ENCODE measurements at places on chromosomes 1 and 21.

GRCh38 chr1:160115545-160116282 is at the start of gene ATP1A2:
ATP1A2 (plus strand) TSS chr1:160115759; CDS start chr1:160115862, 103 bp downstream.
- no peak for DNase-seq

- DNase-seq = no peak
Observed at GRCh38 chr1:62435231-62436038, 1.4 kb upstream of the USP1 start.

DNA sequence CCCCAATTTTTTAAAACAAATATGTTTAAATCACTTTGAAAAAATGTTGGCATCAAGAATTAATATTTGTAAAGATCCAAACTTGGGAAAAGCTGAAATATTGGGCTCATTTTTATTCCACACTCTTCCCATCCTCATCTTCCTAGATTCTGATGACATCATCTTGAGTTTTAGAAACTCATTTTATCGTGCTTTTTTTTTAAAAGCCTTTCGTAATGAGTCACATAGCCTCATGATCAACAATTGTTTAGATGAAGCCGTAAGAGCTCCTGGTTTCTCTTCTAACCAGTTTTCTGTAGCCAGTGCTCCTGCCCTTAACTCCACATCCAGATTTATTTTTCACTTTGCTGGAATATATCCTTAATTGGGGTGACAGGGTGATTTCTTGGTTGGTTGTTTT is 78.6 kb downstream of the POFUT2 start:
- peak; percentile 61 for DNase-seq

DNA sequence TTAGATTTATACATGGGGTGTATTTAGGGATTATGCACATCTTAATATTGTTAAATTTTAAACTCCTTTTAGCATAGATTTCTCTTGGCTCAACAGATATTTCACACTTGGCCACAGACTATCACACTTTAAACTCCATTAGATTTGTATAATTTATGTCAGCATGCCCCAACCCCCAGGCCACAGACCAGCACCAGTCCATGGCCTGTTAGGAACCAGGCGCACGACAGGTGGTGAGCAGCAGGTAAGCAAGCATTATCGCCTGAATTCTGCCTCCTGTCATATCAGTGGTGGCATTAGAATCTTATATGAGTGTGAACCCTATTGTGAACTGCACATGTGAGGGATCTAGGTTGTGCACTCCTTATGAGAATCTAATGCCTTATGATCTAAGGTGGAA is 34.8 kb downstream of the SUCO start:
- no peak for DNase-seq

DNA sequence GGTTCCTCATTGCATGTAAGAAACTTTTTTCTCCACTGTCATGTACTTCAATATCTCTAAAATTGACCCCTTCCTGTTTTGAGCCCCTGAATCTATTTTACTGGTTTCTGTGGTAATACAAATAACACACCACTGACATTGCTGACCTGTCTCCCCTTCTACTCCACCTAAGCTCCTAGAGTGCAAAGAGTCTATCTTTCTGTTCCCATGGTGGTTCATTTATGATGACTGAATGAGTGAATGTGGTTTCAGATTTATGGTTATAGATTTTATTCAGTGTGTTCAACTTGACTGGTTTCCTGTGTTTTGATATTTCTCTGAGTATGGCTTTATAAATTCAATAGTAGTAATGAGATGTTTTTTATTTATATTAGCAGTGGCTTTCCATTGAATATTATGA is 127.7 kb downstream of the MAGI3 start:
- no peak for DNase-seq

DNA sequence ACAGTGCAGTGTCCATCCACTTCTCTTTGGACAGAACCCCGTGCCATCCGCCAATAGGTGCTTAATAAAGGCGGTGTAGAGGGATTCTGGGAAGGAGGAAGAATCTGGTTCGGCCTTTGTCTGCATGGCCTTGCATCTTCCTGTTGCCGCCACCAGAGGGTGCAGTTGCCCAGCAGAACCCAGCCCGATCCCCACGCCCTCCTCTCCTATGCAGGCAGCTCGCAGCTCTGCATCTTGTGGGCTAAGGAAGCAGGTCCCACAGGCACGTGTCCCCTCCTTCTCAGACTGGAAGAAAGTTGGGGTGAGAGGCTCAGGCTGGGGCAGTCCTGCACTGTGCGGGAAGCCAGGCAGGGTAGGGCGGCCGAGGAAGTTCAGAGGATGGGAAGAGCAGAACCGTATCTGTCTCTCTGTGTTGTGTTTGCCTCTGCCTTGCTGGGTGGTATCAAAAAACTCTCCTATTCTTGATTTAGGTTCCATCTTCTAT is 20.8 kb downstream of the NAV1 start:
- peak; percentile 89 for DNase-seq

DNA sequence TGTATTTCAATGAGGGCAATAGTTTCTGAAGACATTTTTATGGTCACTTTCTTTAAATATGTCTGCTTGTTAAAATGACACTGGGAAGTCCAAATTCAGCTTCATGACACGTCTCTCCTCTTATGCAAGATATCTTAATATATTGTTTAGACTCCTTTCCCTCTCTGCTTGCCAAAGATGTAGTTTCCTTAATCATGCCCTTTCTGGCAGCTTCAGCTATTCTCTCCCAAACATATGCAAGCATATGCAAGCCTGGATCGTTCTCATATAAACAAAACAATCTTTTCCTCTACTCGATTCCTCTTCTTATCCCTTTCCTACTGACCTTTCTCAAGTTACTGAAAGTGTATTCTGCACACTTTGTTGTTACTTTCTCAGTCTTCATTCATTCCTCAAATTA is 372.2 kb downstream of the PTBP2 start:
- DNase-seq = peak; percentile 10

- DNase-seq = no peak
Observed at GRCh38 chr1:94643819-94644218, 102.3 kb upstream of the F3 start.

DNA sequence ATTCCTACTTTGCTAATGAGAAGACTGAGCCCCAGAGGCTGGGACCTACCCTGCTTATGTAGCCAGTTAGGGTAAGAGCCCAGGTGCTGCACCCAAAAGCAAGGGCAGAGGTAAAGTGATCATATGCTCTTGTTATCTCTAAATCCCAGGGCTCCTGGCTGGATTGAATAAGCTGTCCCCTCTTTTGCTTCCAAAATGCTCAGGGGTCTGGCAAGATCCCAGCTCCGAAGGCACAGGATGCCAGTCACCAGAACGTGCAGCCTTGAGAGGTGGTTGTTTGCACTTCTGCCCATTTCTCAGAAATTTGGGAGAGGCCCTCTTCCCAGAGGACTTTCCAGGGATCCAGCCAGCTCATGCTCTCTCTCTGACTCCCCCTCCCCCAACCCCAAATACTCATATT is 142.4 kb upstream of the TMEM51 start:
- DNase-seq = no peak

GRCh38 chr1:77076759-77077158 is 142.5 kb downstream of the PIGK start:
- no peak for DNase-seq

- DNase-seq = no peak
Observed at GRCh38 chr1:50109647-50110075, 941 bp downstream of the ELAVL4 start.

DNA sequence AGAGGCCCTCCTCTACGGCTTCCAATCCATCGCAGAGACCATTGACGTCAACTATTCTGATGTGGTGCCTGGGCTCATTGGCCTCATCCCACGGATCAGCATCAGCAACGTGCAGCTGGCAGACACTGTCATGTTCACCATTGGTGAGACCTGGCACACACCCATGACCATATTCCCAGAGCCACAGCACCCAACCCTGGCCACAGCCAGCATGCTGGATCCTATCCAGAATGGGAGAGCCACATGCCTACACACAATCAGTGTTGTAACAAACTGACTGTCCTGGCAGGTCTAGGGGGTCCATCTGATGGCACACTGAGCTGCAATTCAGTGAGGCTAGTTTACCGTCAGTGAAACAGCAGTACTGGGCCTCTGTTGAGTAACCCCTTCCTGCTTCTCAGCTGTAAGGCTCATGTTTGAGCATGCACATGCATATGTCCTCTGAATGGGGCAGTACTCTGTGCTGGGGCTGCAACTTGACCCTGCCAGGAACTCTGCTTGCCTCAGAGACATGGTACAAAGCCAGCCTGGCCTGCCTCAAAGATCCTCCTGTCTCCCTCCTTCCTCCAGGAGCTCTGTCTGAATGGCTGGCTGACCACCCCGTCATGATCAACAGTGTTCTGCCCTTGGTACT is 10.8 kb downstream of the IPO13 start:
- no peak for DNase-seq

- DNase-seq = peak; percentile 86
Observed at GRCh38 chr1:211326528-211327345, at the start of gene TRAF5. TRAF5 (plus strand) TSS chr1:211326833; CDS start chr1:211353240, 26,407 bp downstream.

GRCh38 chr1:186980400-186980799 is 151.7 kb downstream of the PLA2G4A start:
- DNase-seq = no peak

- DNase-seq = peak; percentile 35
Observed at GRCh38 chr1:14094611-14095400, 394.8 kb downstream of the PRDM2 start.

GRCh38 chr1:20999525-21000244 is 177.0 kb downstream of the EIF4G3 start:
- no peak for DNase-seq

GRCh38 chr21:43884012-43884860 is 19.2 kb downstream of the AGPAT3 start:
- DNase-seq = no peak

DNA sequence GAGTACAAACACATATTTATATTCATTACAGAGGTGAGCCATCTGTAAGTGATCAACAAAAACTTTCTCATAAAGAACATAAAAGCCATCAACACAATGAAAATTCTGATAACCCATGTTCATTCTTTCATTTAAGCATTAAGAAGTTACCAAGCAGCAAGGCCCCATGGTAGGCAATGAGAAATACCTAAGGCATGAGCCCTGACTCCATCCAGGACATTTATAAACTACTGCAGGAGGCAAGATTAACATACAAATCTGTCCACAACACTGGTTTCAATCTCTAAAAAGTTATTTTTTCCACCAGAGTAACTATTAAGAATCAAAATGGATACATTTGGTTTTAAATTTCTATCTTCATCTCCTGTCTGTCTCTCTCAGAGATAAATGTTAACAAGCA is 76.1 kb downstream of the SIPA1L2 start:
- no peak for DNase-seq

DNA sequence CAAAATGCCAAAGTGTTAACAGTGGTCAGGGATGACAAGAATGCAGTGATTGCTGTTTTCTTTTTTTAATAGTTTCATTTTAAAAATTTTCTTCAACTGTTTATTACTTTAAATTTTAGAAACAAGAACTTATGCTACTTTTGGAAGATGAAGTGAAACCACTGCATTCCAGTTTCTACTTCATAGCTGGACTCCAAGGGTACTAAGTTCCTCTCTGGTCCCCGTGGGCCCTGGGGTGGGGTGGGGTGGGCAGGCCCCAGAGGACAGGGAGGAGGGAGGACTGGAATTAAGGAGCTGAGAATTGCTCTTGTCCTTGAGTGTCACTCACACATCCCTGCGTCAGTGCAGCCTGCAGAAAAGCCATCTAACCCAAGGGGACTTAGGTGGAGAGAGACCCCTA is 97.3 kb downstream of the RAVER2 start:
- DNase-seq = no peak

DNA sequence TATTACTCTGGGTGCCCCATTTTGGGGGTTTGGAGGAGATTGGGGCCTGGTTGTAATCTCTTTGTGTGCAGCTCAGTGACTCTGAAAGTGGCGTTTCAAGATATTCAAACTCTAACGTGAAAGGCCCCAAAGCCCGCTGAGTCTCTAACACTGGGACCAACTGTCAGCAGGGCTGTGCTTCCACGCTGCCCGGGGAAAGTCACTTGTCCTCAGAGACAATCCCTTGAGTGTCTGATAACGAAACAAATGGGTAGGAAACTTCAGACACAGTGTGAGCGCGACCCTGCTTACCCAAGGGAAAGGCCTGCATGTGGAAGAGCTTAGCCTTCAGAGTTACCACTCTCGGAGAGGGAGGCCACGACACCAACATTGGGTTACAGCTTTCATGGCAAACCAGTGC is 837 bp downstream of the UBASH3A start:
- no peak for DNase-seq

DNA sequence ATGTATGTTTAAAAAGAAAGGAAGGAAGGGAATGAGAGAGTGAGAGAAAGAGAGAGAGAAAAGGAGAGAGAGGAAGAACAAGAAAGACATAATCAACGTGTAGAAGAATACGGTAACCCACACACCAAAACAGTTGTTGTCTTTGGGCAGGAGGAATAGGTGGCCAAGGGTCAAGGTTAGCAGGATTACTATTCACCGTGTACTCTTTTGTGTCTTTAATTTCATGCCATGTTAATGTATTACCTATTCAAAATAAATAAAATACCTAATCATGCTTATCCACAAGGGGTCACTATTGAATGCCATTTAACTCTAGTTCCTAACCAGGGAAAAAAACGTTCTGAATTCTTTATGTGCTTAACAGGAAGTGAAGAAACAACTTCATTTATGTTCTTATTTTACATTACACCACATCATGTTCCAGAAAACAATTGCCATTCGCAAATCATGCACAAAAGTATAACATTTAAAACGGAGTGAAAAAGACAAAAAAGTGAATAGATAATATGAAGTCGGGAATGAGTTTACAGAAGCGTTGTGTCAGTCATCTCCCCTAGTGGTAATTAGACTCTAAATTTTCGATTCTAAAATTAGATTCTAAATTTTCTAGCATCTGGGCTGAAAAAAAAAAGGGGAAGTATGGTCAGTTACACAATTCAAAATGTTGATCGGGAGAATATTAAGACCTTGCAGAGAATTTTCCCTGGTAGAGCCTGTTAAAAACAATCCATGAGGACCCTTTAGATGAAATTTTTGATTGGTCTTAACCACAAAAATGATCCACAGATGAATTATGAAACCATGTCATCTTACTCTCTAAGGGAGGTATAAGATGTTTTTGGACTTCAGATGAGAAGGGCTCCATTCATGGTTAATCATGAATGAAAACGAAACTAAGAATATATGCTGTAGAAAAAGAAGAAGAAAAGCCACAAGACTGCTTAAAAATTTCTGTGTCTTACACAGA is 700 bp upstream of the KMO start:
- peak; percentile 55 for DNase-seq

- DNase-seq = no peak
Observed at GRCh38 chr1:219837994-219838294, 90.4 kb downstream of the SLC30A10 start.

DNA sequence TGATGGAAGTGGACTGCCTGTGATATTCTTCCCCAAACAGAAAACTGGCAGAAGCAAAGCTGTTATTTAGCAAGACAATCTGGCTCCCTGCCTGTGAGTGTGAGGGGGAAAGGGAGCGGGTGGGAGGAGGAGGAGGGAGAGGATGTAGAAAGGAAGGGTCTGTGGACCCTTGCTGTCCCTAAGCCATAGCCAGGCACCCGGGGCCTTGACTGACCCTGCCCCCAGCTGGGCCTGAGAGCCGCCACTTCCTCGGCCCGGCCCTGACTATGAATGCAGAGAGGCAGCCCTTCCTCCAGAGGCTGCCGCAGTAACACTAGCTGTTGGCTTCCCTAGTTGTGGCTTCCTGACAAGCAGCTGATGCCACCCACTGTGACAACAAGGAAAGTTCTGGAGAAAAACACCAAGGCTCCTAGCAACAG is 13.9 kb downstream of the PLA2G2F start:
- peak; percentile 60 for DNase-seq

Measured in GM03348 (cell line).